ENCODE measurements at places on chromosomes 3 and 15.

- DNase-seq: no peak
Observed at GRCh38 chr15:92747047-92747446, 91.5 kb upstream of the FAM174B start.

- no peak for DNase-seq
Observed at GRCh38 chr3:117580806-117581205, 871.2 kb downstream of the TUSC7 start.

DNA sequence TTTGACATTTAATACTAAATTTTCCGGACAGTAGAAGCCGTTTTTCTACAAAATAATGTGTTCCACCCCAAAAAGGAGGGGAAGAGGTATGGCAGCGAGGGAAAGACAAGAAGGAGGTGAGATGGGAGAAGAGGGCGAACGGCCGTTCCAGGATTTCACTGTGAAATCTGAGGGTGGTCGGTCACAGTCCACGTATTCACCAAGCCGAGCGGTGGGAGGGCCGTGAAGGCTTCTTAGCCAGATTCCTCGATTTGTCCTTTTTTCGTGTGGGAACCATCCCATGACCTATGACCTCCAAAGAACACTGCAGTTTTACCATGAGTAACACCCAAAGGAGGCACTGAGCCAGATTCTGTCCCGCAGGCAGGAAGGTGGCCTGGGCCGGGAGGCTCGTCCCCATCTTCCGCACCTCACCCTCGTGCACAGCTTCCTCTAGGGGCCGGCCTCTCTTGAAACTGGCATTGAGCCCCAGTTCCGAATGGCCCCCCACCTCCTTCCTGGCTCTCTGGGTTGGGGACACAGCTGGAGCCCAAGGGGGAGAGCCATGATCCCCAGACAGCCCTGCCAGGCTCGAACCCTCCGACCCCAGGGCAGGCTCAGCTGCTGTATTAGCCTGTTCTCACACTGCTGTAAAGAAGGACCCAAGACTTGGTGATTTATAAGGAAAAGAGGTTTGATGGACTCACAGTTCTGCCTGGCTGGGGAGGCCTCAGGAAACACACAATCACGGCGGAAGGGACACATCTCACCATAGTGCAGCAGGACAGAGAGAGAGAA lies 23.7 kb downstream of the XXYLT1 start:
- DNase-seq: peak; percentile 1

DNA sequence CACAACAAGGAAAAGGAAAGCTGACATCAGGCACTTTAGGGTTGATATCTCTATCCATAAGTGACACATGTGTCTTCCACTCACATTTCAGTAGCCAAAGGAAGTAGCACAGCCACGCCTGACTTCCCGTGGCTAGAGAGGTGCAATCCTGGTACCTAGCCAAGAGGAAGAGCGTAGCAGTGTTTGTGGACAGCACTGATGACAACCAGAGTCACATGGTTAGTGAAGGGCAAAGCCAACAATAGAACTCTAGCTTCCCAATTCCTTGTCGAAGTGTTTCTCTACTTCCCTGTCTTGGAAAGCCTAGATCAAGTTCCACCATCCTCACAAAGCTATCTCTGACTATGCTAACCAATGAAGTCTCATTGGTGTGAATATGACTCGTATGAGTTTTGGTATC lies 189.2 kb downstream of the RSL24D1 start:
- no peak for DNase-seq

DNA sequence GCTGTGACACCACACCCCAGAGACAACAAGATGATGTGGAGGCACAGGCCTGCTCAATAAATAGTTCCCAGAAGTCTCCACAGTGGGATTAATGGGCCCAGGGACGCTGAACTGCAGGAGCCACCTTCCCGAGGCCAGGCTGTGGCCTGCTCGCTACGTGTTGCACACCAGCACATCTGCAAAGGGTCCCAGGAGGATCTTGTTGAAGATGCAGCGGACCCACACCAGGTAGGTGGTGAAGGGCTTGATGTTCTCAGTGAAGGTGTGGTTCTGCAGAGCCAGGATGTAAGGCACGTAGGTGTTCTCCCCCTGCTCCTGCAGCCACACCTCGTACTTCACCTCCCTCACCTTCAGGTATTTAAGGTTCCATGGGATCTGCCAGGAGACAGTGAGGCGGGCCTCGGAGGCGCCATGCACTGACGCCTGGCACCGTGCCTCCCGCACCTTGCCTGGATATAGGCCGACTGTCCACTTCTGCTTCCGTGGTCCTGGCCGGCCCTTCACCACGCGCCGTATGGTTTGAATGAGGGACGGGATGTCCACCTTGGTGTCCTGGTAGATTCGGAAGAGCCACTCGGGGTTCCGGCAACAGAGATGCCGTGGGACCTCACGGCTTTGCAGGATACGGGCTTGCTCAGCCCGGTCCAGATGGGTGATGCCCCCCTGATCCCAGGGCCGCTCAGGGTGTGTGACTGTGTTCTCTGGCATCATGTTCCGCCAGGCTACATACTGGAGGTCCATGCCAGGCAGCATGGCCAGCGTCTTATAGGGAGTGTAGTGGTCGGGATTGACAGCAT lies 26.1 kb downstream of the POMGNT2 start:
- DNase-seq: no peak

DNA sequence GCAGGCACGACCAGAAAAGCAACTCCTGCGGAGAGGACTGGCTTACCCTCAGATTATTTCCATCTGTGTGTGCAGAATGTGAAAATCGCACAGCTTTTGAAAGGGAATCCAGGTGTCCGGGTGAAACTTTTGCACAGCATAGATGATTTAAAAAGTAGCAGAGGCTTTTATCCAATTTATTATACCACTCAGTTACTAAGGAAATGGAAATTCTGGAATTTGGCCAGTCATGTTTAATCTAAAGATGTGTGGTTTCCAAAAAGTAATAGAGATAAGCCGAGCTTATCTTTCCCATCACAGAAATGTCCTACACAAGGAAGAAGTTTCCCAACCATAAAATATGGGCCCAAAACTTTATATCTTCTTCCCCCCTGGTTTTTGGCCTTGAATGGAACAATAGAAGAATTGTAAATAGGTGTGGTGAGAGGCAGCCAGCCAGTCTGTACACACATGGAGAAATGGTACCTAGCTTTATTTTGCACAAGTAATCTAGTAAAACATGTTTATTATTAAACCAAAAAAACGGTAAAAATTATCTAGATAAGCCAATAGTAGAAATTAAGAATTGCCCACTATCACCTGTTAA lies 19.3 kb upstream of the SLC24A5 start:
- DNase-seq: no peak

- DNase-seq: no peak
Observed at GRCh38 chr3:31377045-31377642, 155.6 kb upstream of the STT3B start.

- DNase-seq: peak; percentile 63
Observed at GRCh38 chr3:187935623-187936156, 190.4 kb upstream of the BCL6 start.

DNA sequence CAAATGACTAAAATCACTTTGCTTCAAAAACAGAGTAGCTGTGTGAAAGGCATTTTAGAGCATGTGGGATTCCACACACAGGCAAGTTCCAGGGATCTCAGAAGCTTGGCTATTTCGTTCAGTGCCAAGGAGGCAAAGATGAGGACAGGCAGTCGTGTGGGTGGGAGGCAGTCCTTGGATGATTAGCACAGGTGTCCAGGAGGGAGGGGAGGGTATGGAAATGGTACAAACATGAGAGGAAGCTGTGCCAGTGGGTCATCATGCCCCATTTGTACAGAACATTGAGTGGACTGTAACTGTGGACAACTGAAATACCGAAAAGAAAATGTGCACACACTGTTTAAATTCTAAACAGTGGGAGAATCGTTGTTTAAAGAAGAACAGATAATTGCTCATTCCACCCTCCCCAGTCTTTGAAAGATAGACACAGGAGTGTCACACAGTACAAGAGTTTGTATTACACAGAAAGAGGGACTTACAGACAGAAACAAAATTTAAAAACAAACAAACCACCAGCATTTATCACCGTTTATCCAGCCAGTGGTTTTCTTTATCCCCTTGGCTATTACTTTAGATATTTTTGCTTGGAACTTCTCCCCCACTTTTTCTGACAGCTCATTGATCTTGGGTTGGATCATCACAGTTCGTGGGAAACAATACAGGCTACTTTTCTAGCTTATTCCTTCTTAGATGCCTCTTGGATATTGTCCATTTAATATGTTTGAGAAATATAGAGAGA lies 122.9 kb downstream of the GREM1 start:
- DNase-seq: no peak

All from stimulated activated CD8-positive, alpha-beta memory T cell treated with anti-CD3 and anti-CD28 coated beads, Interleukin-4, amount 100 ng/mL, for 48 hours (primary cell).